ENCODE measurements at places on chromosomes 5 and 9. TPM values are rescaled to one million over a fixed set of nuclear protein-coding genes. Genes with fewer than 3 reads are reported as not detected.

The KCNMB1 gene
- total RNA-seq, result not detected

The RIOK2 gene
- total RNA-seq, result 24.9 TPM

The PCDHGA8 gene
- 2.5 TPM for total RNA-seq

The XRCC4 gene
- 27.7 TPM for total RNA-seq

The TNC gene
- 8.3 TPM for total RNA-seq

The IGIP gene
- 13.7 TPM for total RNA-seq

The PSAT1 gene
- 308 TPM for total RNA-seq

The FOXD4 gene
- 0.27 TPM for total RNA-seq

Data from fibroblast of the aortic adventitia (primary cell).